Psoas muscle (tissue), 8 donors: ENCODE measurements at places on chromosomes 11 and 22. TPM values are rescaled to one million over a fixed set of nuclear protein-coding genes. Genes with fewer than 3 reads are reported as not detected.
A peak's percentile ranks its signal among the peaks of the same experiment; 100 is the strongest.

DNA sequence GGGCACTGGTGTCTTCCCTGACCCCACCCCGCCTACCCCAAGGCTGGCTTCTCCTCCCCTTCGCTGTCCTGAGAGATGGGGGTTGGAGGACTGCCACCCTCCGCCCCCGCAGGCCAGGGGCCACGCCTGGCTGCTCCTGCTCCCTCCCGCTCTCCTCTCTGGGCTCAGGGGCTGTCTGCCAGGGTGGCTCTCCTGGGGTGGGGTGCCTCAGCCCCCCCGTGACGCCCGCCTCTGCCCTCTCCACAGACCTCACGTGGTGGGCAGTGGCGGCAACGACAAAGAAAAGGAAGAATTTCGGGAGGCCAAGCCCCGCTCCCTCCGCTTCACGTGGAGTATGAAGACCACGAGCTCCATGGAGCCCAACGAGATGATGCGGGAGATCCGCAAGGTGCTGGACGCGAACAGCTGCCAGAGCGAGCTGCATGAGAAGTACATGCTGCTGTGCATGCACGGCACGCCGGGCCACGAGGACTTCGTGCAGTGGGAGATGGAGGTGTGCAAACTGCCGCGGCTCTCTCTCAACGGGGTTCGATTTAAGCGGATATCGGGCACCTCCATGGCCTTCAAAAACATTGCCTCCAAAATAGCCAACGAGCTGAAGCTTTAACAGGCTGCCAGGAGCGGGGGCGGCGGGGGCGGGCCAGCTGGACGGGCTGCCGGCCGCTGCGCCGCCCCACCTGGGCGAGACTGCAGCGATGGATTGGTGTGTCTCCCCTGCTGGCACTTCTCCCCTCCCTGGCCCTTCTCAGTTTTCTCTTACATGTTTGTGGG is 8.1 kb downstream of the RCOR2 start:
- peak; percentile 50 for DNase-seq

DNA sequence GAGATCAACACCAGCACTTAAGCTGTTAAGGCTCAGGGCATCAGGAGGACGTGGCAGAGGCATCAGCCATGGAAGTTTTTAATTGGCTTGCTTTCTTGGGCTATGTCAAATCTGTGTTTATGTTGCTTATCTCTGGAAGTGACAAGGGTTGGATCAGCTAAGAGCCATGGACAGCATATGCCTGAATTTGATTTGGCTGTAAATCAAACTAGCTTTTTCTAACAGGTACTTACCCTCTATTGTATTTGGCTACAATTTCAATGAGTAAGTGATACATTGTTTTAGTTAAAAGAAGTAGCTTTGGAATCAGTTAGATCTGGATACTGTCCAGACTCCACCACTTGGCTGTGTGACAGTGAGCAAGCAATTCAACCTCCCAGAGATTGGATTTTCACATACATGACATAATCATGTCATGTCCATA is 936.6 kb downstream of the OPCML start:
- DNase-seq = no peak

- no peak for DNase-seq
Measured at GRCh38 chr22:26811647-26811992, 154.2 kb downstream of the MIAT start.

- DNase-seq = no peak
Measured at GRCh38 chr22:35454416-35455054, 54.6 kb downstream of the MCM5 start.

DNA sequence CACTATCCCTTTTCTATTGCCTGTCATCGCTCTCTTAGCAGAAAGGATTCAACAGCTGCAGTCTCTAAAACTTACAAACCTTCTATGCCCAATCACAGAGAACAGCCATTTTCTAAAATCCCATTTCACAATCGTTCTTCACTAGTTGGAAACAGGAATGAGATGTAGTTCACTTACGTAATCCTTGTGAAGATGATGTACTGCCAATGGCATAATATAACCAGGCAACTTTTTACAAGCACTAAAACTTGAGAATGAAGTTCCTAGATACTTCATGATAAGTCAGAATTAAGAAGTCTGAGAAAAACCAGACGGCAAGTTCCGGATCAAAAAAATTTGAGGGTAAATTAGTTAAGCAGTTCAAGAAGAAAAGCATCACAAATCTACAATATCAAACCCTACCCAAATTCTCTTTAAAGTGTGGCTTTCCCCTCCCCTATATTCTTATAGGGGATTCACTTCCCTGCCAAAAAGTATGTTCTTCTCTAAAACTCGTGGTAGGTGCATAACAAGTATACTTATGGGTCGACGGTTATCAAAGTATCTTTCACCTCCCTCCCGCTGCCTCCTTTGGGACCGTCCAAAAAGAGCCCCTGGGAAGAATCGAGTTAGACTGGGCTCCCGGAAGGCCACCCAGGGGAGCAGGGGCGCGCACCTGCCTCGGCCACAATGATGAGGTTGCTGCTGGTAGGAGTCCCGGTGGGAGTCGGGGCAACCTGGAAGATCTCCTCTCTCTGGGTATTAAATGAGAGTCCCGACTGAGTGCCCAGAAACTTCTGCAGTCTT is 666 bp downstream of the MSANTD4 start:
- no peak for DNase-seq

DNA sequence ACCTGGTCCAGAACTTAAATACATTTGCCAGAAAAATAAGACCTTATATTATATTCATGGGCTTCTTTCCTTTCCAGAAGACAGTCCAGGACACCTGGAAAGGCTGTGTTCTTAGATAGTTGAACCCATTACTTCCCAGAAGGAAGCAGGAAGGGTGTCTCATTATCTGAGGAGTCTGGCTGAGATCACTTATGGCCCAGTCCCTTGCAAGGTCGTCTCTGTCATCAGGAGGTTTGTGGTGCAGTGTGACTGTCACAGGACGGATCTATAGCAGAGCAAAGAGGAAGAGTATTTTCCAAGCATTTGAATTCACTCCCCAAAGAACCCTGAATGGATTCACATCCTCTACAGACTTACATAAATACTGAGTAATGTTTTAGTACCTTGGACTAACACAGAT is 270.7 kb upstream of the MTNR1B start:
- no peak for DNase-seq

DNA sequence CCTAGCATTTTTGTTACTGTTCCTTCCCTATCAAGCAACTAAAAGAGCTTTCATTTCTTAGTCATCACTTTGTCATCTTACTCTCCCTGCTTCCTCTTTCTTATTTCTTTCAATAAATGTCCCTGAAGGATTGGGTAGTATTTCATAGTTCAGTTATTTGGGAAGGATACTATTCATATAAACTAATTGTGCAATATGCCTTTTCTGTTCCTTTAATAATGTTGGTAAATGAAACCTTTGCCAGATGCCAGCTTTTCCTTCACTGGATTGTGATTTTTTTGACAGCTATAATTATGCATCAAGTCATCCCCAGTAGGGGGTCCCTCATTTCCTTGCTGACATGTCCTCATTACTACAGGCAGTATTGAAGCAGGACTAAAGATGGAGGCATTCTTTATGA is 101.7 kb downstream of the ATM start:
- DNase-seq = no peak

GRCh38 chr11:29482510-29482909 is 534.3 kb downstream of the KCNA4 start:
- no peak for DNase-seq

DNA sequence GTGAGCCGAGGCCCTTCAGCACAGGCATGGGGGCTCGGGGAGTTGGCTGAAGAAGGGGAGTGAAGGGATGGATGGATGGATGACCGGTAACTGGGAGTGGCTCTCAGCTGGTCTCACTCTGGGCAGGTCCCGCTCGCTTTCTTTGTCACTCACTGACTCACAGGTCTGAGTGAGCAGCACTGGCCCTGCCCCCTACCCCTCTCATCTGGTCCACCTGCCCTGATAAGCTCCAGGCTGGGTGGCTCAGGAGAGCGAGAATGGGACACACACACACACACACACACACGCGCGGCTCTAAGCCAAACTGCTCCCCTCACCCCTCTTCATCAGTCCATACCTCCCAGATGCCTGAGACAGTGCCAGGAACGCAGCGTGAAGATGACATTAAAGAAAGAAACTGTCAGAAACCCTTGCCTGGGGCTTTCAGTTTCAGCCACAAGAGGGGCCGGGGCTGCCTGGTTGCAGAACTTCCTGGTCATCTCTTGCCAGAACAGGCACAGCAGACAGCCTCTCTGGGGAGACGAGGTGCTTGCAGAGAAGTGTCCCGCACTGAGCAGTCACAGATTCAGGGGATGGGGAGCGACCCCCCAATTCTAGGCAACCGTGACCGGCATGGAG is 16.5 kb upstream of the SHISAL1 start:
- DNase-seq = no peak

- no peak for DNase-seq
Measured at GRCh38 chr22:48425641-48426040, 1402.0 kb downstream of the BRD1 start.

GRCh38 chr11:33779849-33780528 is 5.7 kb upstream of the FBXO3 start:
- no peak for DNase-seq

DNA sequence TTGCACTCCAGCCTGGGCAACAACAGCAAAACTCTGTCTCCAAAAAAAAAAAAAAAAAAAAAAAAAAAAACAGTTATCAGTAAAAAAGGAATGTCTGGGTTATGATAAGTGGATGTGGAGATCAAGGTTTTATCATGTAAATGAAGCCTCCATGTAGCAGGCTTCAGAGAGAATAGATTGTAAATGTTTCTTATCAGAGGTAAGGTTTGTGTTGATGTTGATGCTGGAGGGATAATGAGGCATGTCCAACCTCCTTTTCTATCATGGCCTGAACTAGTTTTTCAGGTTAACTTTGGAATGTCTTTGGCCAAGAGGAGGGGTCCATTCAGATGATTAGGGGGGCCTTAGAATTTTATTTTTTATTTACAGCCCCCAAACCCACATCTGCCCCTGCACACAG is 35.4 kb upstream of the TREH start:
- DNase-seq = no peak

DNA sequence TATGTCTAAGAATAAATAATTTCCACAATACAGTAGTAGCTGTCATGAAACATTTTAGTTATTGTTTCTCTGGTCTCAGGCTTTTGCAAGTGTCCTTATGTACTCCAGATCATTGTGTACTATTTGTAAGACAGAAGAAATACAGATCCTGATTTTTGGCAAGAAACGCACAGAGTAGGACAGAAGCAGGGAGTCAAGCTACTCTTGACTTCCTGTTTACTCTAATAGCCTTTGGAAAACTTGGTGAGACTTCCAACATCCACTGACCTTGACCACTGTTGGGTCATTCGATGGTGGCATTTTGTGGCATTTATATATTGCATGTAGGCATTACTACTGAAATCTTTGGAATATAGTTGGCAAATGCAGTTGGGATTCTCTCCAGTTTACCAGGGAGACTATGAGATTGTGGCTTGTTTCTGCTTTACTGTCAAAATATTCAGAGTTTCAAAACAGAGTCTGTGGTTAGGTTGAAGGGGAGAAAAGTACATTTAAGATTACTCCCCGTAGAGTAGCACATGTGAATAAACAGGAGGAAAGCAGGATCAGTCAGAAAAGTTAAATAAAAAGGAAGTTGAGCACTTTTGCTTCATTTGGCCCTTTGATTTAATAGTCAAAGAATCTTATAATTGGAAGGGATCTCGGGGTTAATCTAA is 726.1 kb upstream of the CCDC90B start:
- DNase-seq = no peak

- no peak for DNase-seq
Measured at GRCh38 chr11:130389335-130389935, 39.0 kb downstream of the ADAMTS8 start.

- no peak for DNase-seq
Measured at GRCh38 chr11:76140912-76141574, 65.3 kb downstream of the WNT11 start.

- DNase-seq = no peak
Measured at GRCh38 chr11:105923252-105923651, 98.8 kb downstream of the MSANTD4 start.

DNA sequence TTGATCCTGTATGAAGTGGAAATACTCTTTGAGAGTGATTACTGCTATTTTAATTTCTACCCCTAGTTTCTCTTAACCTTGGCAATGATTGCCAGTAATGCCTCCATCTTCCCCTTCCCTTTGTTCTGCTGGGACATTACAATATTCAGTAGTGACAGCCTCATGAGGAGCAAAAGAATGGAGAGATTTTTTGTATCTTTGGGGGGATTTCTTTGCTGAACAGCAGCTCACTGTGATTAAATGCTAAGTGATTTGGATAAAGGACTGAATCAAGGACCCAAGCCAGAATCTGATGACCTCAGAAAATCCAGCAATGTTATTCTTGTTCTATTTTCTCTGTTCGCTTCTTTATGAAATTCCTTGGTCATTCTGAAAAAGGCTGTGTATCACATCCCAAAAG is 7.0 kb upstream of the SLC1A2 start:
- DNase-seq = no peak

- DNase-seq = no peak
Measured at GRCh38 chr11:30579415-30580175, 6.6 kb downstream of the MPPED2 start.

- DNase-seq = no peak
Measured at GRCh38 chr22:22228921-22229320, 15.7 kb upstream of the VPREB1 start.

GRCh38 chr11:130088919-130089673 is 19.4 kb downstream of the APLP2 start:
- no peak for DNase-seq

DNA sequence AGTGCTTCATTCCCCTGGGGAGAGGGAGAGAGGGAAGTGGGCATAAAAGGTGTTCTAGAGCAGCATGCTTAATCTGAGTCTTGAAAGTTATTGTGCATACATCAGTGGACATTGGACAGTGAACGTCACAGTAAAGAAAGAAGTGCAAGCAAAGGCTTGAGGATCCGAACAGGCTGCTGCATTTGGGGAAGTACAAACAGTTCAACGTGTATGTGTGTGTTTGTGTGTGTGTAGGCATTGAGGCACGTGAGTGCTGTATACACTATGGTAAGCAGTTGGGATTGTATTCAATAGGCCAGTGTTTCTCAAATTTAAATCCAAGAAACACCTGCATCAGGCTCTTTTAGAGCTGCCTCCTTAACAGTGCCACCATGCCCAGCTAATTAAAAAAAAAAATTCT is 10.4 kb upstream of the EIF3M start:
- no peak for DNase-seq

DNA sequence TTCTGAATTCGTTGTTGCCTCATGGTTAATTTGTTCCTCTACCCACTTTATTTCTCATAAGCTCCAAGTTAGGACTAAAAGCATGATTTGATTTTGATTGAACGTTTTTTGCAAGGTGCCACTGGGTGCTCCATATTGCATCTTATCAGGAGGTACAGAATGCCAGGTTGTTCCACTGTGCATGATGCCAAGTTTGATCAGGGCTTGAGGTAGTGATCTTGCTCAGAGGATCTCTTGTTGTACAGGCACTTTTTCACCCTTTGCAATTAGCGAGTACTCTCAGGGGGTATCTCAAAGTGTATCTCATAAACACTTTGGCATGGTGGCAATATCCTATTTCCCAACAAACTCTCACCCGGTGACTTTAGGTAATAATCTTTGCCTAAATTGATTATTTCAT is 4.0 kb downstream of the GRAP2 start:
- no peak for DNase-seq

Gene HDHD5
- 32.1 TPM for total RNA-seq

Gene ALX4
- total RNA-seq = not detected

Gene TST
- total RNA-seq = 21.8 TPM

Gene MYRF
- not detected for total RNA-seq

Gene ISX
- total RNA-seq = not detected

Gene RTN4RL2
- total RNA-seq = 0.77 TPM

Gene OLFML1
- total RNA-seq = 1.1 TPM

Gene OR6T1
- total RNA-seq = not detected

Gene MAJIN
- not detected for total RNA-seq

Gene OR51E2
- 0.19 TPM for total RNA-seq

Gene SLC22A8
- not detected for total RNA-seq

Gene SAA4
- not detected for total RNA-seq

Gene HBE1
- total RNA-seq = not detected
